ENCODE measurements at places on chromosomes 3 and 15.

- no peak for DNase-seq
Measured at GRCh38 chr3:95352471-95352870, 1289.6 kb downstream of the NSUN3 start.

DNA sequence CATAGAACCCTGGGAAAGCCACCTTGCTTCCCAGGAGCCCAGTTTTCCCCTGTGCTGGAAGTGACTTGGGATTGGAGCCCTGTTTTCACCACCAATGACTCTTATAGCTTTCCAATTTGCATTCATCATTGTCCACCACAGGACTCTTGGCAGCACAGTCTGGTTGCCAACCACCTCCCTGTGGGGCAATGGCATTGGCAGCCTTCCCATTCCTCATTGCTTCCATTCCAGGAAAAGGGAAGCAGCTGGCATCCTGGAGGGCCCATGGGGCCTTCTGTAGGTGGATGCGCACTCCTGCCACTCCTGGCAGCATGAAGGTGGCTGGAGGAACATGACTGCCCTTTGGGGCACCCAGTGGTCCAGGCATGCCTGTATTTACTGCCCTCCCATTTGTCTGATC lies 57.7 kb downstream of the FEM1B start:
- DNase-seq = no peak

DNA sequence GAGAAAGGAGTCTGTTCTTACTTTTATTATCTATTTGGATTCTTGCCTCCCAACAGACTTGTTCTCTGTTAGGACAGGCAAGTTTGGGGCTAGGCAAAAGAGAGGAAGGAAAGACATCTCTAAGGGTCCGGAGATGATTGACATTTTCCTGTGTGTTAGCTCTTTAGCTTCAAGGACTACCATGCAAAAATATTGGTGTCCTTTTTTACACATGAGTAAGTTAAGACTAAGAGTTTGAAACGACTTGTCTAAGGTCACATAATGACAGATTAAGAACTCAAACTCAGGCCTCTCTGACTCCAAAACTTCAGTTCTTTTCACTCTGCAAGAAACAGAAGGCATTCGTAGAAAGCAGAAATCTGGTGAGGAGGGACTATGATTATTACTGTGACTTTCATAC lies 5.9 kb downstream of the LMCD1 start:
- DNase-seq = no peak

DNA sequence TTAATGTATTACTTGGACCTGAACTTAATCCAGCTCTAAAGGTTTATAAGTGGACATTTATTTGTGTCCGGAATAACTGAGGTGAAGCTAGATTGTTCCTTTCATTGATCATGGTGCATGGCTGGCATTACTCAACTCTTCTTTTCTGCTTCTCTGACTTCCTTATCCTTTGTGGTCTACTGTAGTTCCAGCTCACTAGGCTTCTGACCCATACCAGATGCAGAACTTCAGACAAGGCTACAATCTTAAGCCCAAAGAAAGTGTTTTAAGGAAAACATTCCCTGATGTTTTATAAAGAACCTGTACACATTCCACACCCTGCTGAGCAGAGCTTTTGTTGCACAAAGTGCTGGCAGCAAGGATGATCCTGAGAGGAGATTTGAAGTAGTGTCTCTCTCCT lies 250.8 kb upstream of the TGFBR2 start:
- DNase-seq = no peak

- no peak for DNase-seq
Measured at GRCh38 chr3:56787784-56788256, 13.9 kb downstream of the ARHGEF3 start.

DNA sequence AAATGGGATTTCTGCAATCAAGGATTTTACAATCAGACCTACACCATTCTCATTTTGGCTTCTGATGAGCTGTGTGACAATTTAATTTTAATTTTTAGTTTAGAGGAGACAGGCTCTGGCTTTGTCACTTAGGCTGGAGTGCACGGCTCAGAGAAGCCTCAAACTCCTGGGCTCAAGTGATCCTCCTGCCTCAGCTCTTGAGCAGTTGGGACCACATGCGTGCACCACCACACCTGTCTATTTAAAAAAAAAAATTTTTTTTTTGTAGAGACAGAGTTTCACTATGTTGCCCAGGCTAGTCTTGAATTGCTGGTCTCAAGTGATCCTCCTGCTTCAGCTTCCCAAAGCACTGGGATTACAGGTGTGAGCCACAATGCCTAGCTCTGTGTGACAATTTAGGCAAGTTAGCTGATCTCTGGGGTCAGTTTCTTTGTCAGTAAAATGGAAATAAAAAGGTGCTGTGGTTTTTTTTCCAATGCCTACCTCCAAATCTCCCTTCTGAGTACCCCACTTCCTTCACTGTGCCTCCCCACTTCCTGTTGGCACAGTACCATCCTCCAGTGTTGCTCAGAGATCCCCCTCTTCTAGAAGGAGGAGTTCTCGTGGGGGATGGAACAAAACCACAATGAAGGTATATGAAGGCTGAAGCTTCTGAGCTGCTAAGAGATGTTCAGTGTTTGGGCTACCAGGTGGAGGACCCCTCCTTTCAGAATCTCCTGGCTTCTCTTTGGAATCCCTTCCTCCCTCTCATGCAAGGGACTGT lies 54.1 kb upstream of the GSK3B start:
- no peak for DNase-seq

DNA sequence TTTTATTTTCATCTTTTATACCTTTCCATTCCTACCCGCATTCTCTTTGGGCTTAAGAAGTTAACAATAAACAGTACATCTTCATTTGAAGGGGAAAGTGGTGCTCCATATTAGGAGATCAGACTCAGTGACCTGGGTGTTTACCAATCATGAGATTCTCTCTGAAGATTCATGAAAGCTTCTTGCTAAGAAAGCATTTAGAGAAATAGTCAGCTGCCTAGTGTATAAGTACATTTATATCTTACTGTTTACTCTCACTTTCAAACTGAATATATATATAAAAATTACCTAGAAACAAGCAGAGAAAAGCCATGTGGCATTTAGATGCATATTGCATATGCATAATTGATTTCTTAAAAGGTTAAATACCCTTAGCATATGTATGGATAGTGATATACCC lies 100.5 kb downstream of the KCNH8 start:
- no peak for DNase-seq

GRCh38 chr3:56145410-56145809 lies 322.9 kb downstream of the ERC2 start:
- DNase-seq = no peak

- no peak for DNase-seq
Measured at GRCh38 chr3:191502583-191502982, 41.6 kb downstream of the PYDC2 start.

DNA sequence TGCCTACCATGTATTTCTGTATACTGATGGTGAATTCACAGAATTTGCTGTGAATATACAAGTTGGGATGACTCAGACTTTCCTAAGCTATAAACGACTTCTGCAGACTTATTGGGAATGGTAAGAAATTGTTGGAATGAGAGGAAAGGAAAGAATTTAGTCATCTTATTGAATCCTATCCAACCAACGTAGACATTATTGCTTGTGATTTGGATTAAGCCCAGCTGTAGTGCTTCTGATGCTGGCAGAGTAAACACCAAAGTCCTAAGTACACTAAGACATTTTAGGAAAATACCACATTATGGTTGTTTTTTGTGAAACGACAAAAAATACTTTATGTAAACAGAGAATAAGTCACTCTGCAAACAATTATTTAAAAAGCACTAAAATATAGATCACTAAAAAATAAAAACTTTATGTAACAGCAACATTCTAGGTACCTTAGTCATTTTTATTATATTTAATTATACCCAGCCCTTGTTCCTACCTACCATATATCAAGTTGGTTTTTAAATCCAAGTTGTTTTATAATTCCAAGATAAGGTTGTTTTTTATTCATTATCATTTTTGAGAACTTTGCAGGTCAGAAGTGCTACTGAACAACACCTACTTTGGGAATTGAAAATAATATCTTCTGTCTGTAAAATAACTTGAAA lies 99.2 kb upstream of the MLF1 start:
- peak; percentile 39 for DNase-seq

DNA sequence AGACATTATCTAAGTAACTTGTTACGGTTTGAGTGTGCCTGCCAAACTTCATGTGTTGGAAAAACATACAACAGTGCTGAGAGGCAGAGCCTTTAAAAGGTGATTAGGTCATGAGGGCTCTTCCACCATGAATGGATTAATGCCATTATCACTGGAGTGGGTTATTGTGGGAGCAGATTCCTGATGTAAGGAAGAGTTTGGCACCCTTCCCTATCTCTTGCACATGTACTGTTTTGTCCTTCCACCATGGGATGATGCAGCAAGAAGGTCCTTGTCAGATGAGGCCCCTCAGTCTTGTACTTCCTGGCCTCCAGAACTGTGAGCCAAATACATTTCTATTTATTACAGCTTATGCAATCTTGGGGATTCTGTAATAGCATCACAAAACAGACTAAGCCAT lies 413.9 kb downstream of the EPHA3 start:
- DNase-seq = no peak

DNA sequence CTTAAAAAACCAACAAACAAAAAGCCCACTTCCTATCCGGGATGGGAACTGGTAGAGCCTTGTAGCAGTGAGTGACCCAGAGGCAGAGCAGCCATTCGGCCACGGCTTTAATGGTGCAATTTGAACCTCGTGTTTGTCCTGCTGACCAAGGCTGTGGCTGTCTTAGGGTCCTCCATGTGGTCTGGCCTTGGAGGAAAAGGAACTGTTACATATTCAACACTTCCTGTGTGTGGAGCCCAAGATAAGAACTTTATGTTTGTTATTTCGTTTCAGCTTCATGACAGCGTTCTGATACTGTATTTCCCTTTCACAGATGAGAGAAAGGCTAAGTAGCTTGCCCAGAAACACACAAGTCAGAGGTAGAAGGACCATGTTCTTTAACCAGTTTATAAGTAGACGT lies 269.8 kb downstream of the SV2B start:
- no peak for DNase-seq

GRCh38 chr15:96320703-96321638 lies 9.5 kb upstream of the NR2F2 start:
- no peak for DNase-seq

GRCh38 chr15:40764629-40765103 lies 798 bp downstream of the GCHFR start:
- no peak for DNase-seq

DNA sequence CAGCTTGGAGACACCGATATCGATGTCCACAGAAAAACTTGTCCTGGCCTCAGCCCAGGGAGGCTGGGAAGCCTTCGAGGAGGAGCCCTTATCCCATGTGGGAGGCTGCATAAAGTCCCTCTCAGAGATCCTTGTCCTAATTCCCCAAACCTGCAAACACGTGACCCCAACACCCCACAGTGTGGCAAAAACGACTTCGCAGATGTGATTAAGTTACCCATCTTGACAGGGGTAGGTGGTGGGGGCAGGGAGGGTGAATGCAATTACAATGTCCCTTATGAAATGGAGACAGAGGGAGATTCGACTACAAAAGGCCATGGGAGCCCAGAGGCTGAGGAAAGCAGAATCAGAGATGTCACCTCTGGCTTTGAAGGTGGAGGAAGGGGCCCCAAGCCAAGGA lies 2.3 kb upstream of the TLR9 start:
- no peak for DNase-seq

DNA sequence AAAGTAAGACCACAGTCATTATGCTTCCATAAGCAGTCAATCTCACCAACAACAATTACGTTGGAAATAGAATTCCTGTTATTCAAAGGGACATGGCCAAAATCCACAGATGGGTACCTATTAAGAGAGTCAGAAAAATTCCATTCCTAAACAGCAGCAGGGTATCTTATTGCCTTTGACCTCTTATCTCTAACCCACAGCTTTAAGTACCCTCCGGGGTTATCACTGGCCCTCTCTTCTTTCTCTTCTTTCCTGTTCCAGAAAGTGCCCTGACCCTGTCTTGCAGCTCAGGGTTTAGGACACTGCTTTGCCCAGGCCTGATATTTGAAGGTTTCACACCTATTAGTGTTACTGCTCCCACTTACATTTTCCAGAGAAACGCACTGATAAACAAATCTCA lies 428.7 kb downstream of the TBC1D5 start:
- DNase-seq = no peak

DNA sequence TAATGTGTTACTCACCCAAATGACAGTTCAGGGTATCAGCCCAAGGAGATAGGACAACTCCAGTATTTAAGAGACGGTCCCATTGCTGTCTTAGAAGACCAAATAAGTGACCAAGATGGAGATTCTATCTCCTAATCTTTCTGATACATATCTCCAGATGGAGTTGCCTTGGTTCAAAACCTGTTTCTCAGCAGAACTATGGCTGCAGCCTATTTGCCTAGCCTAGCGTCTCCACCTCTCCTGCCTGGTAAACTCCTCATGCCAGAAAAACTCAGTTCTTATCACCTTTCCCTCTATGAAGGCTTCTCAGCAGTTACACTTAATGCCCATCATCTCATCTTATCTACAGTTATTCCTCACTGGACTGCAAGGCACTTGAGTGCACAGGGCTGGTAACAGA lies 1.2 kb upstream of the CSPG5 start:
- no peak for DNase-seq

GRCh38 chr3:125300416-125300815 lies 74.7 kb downstream of the ZNF148 start:
- DNase-seq = no peak

DNA sequence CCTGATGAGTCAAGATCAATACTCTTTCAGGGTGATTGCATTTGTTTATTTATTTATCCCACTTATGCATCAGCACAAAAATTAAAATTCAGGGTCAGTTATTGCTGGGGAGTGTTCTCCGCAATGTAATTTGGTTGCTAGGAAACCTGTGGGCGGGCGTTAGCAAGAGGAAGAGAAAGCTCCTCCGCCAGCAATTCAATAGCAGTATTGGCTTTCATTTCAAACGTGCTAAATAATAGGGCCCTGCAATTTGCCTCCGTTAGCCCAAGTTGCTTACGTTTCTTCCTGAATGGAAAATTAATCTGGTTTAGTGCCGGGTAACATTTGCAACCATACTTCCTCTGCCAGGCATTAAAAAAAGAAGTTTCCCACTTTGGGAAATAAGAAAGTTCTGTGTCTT lies 35.5 kb upstream of the PLCL2 start:
- DNase-seq = no peak

DNA sequence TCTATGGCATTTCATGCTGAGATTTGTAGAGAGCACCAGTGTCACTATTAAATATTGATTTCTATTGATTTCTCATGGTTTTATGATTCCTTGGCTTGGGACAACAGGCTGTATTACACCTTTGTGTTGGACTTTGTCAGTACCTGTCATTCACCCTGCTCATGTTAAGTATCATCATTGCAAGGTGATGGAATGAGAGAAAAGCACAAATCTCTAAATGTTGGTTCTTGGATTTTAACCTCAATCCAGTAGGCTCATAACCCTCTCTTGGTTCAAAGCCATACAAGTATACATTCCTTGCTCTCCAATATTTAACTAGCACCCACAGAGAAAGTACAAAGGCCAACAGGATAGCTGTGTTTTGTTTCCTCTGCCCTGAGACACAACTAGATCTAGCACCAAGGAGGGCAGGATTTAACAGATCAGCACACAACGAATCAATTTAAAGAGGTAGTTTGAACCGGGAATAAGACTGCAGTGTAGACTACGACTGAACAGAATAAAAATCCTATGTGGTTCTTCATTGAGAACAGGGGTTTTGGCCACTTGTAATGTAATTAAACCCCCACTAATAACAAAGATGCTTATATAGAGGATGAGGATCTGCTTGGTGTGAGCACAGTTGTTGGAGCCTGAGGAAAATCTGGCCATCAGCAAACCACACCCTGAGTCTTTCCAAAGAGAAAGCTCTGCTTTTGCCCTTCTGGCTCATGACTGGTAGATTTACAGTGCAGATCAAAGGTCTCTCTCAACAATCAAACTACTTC lies 78.0 kb upstream of the TNFSF10 start:
- no peak for DNase-seq

GRCh38 chr3:43692085-43692855 lies 1.5 kb downstream of the ABHD5 start:
- DNase-seq = no peak

GRCh38 chr3:194174980-194175379 lies 39.0 kb downstream of the HES1 start:
- DNase-seq = no peak
